ENCODE measurements at places on chromosomes 4 and X.

- no peak overlapping the region for H3K4me3 ChIP-seq
- no peaks in the 10 kb centered on the region for H3K27me3 ChIP-seq
- peak; percentile 41 for DNase-seq
- H3K36me3 ChIP-seq: no peaks in the 10 kb centered on the region
Measured at GRCh38 chr4:98627531-98628257, 30.7 kb downstream of the TSPAN5 start.

GRCh38 chrX:134712272-134712671, 54.0 kb upstream of the PLAC1 start:
- no peak for DNase-seq
- no peak overlapping the region for H3K4me3 ChIP-seq
- no peak overlapping the region for H3K27ac ChIP-seq
- H3K4me1 ChIP-seq: no peaks in the 10 kb centered on the region

- no peaks in the 10 kb centered on the region for H3K36me3 ChIP-seq
- DNase-seq: no peak
- H3K27ac ChIP-seq: no peak overlapping the region
- no peaks in the 10 kb centered on the region for H3K27me3 ChIP-seq
- H3K4me1 ChIP-seq: no peaks in the 10 kb centered on the region
- H3K4me3 ChIP-seq: no peak overlapping the region
Measured at GRCh38 chr4:45358573-45359506, 632.5 kb upstream of the GNPDA2 start.

GRCh38 chrX:7943600-7944245, 16.5 kb upstream of the PNPLA4 start:
- H3K4me3 ChIP-seq: no peak overlapping the region
- DNase-seq: no peak

- H3K4me1 ChIP-seq: no peaks in the 10 kb centered on the region
- no peak overlapping the region for H3K4me3 ChIP-seq
- DNase-seq: peak; percentile 35
- no peaks in the 10 kb centered on the region for H3K27me3 ChIP-seq
Measured at GRCh38 chrX:38183596-38183995, 37.1 kb downstream of the SRPX start.

DNA sequence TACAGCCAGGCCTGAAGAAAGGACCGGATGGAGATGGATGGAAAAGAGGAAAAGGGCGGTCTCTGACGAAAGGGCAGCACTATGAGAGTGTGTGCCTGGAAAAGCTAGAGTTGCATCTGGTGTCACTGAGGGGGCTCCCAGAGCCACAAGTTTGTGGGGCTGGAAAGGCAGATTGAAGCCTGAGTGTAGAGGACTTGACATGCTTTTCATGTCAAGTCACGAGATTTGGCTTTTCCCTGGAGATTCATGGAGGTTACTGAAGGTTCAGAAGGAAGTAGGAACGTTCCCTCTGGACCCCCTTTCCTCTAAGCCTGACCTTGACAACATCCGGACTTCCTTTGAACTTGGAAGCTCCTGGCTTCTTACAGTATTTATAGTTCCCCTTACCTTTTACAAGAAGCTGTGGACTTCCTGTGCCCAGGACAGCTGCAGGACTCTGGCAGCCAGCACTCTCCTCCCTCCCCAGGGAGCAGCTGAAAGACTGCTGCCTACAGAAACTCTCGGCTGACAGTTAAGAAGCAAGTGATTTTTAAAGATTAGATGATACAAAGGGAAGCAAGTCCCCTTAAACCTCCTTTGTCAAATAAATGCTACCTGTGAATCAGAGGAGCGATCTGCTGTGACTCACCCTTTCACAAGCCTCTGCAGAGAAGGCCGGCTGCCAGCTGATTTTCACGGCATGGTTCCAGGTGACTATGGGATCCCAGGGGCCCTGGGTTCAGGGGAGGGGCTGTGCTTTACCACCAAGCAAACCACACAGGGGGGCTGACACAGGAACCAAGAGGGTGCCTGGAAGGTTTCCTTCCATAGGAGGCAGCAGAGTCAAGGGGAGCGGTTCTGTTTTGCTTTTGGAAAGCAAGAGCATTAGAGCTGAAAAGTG, 72.9 kb upstream of the STIM2 start:
- H3K4me3 ChIP-seq: no peak overlapping the region
- no peaks in the 10 kb centered on the region for H3K4me1 ChIP-seq
- peak; percentile 75 for DNase-seq
- peak overlapping the region; percentile 55 for H3K27ac ChIP-seq
- H3K36me3 ChIP-seq: no peaks in the 10 kb centered on the region
- H3K27me3 ChIP-seq: no peaks in the 10 kb centered on the region

DNA sequence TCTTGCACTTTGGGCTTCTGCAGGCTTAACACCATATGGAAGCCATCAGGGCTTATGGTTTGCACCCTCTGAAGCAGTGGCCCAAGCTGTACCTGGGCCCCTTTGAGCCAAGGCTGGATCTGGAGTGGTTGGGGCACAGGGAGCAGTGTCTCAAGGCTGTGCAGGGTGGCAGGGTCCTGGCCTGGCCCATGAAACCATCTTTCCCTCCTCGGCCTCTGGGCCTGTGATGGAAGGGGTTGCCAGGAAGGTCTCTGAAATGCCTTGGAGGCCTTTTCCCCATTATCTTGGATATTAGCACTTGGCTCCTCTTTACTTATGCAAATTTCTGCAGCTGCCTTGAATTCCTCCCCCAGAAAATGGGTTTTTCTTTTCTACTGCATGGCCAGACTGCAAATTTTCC, 134.7 kb upstream of the USP9X start:
- H3K4me3 ChIP-seq: no peak overlapping the region
- no peaks in the 10 kb centered on the region for H3K27me3 ChIP-seq
- no peak overlapping the region for H3K27ac ChIP-seq
- no peaks in the 10 kb centered on the region for H3K36me3 ChIP-seq
- H3K4me1 ChIP-seq: peaks cover under 1% of the 10 kb centered on the region
- no peak for DNase-seq

GRCh38 chr4:72896515-72896914, 173.0 kb downstream of the COX18 start:
- H3K27ac ChIP-seq: no peak overlapping the region
- peaks cover 6% of the 10 kb centered on the region for H3K4me1 ChIP-seq

GRCh38 chrX:41692162-41692749, 3.5 kb downstream of the GPR34 start:
- H3K36me3 ChIP-seq: no peaks in the 10 kb centered on the region
- no peak overlapping the region for H3K27ac ChIP-seq
- H3K4me3 ChIP-seq: no peak overlapping the region
- DNase-seq: no peak
- no peaks in the 10 kb centered on the region for H3K27me3 ChIP-seq

- peak; percentile 57 for DNase-seq
- no peak overlapping the region for H3K4me3 ChIP-seq
- no peaks in the 10 kb centered on the region for H3K27me3 ChIP-seq
Measured at GRCh38 chr4:42385516-42385915, 11.8 kb upstream of the SHISA3 start.

GRCh38 chr4:170979736-170980135, 833.5 kb upstream of the GALNTL6 start:
- no peaks in the 10 kb centered on the region for H3K4me1 ChIP-seq
- no peaks in the 10 kb centered on the region for H3K36me3 ChIP-seq
- H3K4me3 ChIP-seq: no peak overlapping the region
- no peak for DNase-seq
- H3K27ac ChIP-seq: no peak overlapping the region

DNA sequence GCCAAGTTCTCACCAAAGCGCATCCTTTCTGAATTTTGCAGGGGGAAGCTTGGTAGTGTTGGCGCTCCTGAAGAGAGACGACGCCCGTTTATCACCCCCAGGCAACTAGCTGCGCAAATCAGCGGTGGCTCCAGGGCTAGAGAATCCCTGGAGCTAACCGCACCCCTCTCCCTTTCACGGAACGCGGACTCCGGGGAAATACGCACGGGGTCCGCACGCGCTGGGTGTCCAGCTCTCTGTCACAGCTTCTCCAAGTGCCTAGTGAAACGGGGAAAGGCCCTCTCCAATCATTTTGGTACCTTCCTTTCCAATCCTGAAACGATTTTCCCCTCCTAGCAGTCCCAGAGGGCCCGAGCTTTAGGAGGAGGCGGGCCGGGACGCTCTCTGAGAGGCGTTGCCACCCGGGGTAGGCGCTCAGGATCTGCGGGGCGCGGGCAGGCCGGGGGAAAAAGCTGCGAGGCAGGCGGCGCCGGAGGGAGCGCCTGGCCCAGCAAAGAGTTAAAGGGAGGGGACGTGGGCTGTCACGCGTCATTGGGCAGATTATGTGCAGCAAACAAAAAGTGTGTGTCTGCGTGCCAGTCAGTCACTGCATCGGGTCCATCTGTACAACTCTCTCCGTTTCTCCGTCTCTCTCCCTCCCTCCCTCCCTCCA, at the start of gene PRDM8:
Gene PRDM8, plus strand, starts transcription at position 582 of the 652 bp plus-strand sequence. CDS start 2,578 bp downstream, outside the sequence.
- peaks cover 22% of the 10 kb centered on the region for H3K4me1 ChIP-seq
- no peak within 1 kb of the TSS for H3K27ac ChIP-seq
- peak; percentile 53 for DNase-seq
- no peaks in the 10 kb centered on the region for H3K36me3 ChIP-seq
- peaks cover 31% of the 10 kb centered on the region for H3K27me3 ChIP-seq
